ENCODE measurements at places on chromosomes 5 and 9.

DNA sequence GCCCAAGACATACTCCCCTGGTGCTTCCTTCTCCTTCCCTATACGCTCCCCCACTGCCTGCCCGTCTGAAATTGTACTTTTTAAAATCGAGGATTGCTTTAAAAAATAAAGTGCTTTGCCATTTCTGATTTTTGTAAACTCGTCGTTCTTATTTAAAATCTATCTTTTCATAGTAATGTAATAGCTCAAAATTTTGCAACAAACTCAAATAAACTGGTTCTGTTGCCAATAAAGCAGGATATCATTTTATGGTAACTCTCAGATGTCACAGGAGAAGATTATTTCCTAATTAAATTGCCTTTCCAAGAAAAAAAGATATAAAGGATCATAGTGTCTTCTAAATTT lies 1.3 kb upstream of the NREP start:
- DNase-seq: no peak

DNA sequence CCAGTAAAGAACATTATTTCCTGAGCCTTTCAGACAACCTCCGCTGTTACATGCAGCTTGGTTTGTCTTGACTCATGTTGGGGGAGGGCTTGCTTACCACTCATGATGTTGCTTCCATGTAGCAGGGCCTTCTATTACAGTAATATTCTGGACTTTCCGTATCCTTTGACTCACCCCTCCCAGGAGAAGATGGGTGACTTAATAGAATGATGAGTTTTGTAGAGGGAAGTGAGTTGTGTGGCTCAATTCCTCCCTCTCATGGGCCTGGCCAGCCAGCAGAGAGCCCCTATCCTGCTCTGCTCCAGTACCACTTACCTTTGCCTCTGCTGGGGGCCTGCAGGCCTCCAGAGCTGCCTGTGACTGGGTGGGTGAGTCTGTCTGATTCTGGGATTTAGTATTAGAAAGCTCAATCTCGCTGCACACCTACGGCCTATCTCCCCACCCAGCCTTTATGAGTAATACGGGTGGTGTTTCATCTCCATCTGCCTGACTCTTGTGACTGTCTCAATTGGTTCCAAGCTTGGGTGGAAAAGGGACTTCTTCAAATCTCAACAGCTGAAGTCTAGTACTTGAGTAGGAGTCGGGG lies 52.6 kb upstream of the KLF9 start:
- no peak for DNase-seq

GRCh38 chr9:2120926-2121689 lies 106.0 kb downstream of the SMARCA2 start:
- no peak for DNase-seq

DNA sequence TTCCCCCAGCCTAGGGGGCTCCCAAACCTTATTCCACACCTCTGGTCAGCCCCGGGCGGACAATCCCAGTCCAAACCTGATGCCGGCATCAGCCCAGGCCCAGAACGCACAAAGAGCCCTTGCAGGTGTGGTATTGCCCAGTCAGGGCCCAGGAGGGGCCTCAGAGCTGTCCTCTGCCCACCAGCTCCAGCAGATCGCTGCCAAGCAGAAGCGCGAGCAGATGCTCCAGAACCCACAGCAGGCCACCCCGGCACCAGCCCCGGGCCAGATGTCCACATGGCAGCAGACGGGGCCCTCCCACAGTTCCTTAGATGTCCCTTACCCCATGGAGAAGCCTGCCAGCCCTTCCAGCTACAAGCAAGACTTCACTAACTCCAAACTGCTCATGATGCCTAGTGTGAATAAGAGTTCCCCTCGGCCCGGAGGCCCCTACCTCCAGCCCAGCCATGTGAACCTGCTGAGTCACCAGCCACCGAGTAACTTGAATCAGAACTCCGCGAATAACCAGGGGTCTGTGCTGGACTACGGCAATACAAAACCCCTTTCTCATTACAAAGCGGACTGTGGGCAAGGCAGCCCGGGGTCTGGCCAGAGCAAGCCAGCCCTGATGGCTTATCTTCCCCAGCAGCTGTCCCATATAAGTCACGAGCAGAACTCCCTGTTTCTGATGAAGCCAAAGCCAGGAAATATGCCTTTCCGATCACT lies 27.6 kb upstream of the LTC4S start:
- DNase-seq: no peak

- no peak for DNase-seq
Measured at GRCh38 chr9:69499959-69500358, 172.2 kb downstream of the APBA1 start.

- DNase-seq: no peak
Measured at GRCh38 chr5:105789246-105789645, 1881.5 kb downstream of the EFNA5 start.

DNA sequence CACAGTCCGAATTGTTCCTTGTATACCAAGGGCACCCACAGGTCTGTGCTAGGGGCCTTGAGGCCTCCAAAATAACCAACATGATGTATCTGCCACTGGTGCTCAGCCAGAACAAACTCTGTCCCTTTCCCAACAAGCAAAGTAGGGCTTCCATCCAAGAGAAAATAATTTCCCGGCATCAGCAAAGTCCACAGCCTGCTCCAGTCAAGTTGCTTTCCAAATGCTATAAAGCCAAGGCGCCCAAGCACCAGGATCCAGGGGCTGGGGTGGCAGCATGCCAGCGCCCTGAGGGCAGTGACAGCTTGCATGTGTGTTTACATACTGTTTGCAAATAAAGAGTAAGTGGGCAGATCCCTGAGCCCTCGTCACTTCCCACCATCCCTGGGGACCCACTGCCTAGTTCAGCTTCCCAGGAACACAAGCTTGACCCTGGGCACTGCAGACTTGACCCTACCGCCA lies 155.9 kb downstream of the ERCC6L2 start:
- DNase-seq: peak; percentile 37

DNA sequence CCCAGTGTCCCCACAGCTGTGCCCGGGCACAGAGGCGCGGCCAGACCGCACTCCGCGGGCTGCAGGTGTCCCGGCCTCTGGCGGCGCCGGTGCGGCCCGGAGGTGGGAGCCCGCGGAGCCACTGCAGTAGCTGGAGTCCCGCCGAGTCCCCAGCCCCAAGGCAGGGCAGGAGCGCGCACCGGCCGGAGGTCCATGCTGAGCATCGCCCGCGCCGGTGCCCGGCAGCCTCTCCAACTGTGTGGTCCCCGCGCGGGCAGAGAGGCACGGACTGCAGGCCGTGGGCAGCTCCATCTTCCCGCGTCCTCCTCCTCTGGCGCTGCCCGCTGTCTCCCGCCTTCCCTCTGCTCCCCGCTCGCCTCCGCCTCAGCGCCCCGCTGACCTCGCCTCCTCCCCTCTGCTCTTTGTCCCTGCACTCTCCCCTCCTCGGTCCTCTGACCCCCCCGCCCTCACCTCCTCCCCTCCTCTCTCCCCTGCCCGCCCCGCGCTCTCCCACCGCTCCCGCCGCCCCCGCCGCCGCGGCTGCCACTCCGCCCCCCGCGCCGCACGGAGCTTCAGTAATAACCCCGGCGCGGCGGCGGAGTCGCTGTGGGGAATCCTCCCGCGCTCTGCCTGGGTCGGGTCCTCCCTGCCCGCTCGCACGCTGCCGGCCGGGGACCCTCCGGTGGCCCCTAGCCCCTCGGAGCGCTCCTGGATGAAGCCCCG lies at the start of gene ADAMTS16:
Gene ADAMTS16, plus strand, starts transcription at position 554 of the 702 bp plus-strand sequence. Its CDS starts 138 bp downstream, at position 692.
- peak; percentile 68 for DNase-seq

DNA sequence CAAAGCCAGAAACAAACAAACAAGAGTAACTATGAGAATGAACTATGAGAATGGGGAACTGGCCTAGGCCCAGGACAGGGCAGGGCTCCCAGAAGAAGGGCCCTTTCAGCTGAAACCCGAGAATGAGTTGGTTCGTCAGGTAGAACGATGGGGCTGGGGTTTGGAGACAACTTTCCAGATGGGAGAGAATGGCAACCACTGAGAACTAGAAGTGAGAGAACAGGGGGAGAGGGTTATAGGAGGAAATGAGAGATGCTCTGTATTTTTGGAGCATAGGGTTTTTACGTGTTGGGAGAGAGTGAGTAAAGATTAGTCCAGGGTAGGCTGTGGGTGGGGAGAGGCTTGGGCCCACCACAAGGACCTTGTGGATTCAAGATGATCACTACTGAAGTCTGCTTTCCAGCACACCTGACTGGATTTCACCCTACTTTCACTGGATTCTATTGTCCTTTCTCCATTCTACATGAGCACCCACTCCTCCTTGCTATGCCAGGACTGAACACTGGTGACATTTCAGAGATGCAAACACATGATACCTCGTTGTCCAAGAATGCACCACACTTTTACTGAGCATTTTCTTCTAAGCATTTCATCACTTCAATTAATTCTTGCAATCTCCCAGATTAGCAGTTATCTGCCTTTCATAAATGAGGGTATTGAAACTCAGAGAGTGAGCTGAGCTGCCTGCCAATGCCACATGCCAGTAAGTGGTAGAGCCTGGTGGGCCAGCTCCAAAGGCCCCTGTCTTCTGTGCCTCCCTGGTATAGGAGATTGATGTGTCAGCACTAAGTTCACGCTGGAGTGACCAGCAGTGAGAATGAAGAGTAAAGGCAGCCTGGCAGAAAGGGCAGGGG lies 3.2 kb upstream of the TMEM268 start:
- no peak for DNase-seq

- no peak for DNase-seq
Measured at GRCh38 chr9:11023201-11023600, 410.4 kb upstream of the PTPRD start.

DNA sequence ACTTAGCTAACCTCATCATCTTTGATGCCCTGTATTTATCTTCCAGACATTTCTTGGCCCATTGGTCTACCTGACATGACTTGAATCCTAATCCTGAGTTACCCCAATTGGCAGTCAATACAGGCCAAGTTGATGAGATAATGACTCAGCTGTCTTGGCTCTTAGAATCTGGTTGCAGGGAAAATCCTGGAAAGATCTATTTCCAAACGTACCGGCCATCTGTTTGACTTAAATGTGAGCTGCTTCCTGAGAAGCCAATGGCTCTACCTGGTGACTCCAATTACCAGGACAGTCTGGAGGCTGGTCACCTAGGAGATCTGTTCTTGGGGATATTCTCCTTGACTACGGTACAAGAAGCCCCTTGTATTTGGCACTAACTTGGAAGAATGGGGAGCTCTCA lies 475.2 kb upstream of the BRINP1 start:
- DNase-seq: no peak

- no peak for DNase-seq
Measured at GRCh38 chr9:18717759-18718158, 243.8 kb downstream of the ADAMTSL1 start.

GRCh38 chr9:36575411-36575882 lies 2.8 kb downstream of the MELK start:
- no peak for DNase-seq

GRCh38 chr5:167608390-167609272 lies 682.8 kb upstream of the WWC1 start:
- no peak for DNase-seq

GRCh38 chr5:173567548-173567947 lies 48.9 kb downstream of the BOD1 start:
- no peak for DNase-seq

DNA sequence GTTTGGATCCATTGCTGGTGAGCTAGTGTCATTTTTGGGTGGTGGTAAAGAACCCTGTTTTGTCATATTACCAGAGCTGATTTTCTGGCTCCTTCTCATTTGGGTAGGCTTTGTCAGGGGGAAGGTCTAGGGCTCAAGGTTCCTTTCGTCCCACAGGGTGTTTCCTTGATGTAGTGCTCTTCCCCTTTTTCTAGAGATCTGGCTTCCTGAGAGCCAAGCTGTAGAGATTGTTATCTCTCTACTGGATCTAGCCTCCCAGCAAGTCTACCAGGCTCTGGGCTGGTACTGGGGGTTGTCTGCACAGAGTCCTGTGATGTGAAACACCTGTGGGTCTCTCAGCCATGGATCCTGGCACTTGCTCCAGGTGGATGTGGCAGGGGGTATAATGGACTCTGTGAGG lies 145.9 kb downstream of the HINT1 start:
- no peak for DNase-seq

DNA sequence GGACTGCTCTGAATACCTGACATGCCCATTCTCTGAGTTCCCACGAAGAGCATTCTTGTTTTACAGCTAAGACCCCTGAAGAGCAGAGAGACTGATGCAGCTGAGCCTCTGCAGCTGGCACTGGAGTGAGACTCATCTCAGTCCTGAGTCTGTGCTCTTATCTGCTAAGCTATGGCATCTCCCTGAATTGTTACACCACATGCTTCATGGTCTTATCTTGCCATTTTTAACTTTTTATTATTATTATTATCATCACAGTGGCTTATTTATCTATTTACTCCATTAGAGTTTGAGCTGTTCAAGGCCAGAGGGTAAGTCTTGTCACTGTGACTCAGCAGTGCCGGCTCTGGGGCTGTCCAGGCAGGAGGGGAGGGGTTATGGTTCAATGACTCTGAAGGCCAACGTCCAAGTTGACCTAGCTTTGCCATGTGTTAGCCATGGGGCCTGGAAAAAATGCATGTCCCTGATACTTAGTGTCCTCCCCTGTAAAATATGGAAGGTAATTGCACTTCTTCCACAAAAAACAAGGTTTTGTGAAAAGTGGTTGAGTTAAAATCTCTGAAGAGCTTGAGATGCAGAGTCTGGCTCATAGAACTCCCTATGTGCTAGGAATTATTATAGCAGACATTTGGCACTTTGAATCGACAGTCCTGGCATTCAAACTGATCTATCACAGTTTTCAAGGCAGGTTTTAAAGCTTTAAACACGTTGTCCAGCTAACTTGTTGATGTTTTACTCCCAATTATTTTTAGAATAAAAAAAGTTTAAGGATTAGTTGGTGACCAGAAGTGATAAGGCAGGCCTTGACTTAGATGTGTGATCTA lies 94.6 kb downstream of the ALDH1A1 start:
- DNase-seq: no peak

DNA sequence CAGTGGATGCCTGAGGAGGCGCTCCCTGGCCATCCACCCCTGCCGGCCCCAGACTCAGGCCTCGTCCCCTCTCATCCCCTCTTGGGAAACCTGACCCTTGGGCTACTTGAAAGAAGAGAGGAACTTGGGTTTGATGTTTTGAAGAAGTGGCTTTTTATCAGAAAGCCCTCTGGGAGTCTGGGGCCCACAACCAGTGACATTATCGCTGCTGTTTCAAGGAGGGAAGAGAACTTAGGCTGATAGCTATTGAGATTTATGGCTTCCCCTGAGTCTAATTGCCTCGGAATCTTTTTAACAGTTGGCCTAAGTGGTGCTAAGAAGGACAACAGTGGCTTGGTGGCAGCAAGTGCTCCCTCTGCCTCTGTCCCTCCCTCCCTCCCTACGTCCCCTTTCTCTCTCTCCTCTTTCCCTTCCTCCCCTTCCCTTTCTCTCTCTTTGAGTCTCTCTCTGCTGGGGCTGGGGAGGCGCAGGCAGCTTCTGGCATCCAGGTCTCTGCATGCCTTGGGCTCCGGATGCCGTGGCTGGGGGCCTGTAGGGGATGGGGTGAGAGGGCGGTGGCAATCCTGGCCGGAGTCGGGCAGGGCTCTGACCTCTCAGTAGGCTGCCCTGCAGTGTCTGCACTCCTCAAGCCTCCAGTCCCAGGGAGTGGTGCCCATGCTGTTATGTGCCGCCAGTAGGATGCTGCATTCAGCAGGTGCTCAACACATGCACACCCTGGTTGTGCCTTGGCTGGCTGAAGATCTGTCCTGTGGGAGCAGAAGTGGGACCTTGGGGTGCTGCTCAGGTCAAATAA lies 49.6 kb upstream of the RXRA start:
- no peak for DNase-seq

DNA sequence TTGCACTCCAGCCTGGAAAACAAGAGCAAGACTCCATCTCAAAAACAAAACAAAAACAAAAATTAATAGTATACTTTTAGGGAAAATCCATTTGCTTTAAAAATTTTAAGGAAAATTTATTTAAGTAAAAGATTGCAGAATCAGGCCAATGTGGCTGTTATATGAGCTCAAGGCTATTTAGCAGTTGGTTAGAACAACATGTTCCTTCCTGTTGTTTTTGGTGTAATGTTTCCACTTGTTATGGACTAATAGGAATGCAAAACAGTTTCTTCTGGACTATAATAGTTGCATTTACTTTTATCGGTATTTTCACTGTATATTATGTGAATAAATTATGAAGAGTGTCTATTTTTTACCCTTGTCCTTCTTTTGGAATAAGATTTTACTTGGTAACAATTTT lies 3.0 kb upstream of the CDC42SE2 start:
- DNase-seq: no peak

Data from glutamatergic neuron (in vitro differentiated cells).